Neural progenitor cell (in vitro differentiated cells): ENCODE measurements at places on chromosomes 3 and 15. TPM values are rescaled to one million over a fixed set of nuclear protein-coding genes. Genes with fewer than 3 reads are reported as not detected.

The ARHGEF26 gene
- total RNA-seq = 13.4 and 14.0 TPM in 2 replicates

The TM6SF1 gene
- not detected in 2 replicates for total RNA-seq

The SPINK8 gene
- total RNA-seq = not detected in 2 replicates

The BHLHE40 gene
- 0.34 and 0.50 TPM in 2 replicates for total RNA-seq

The PSMA4 gene
- 368 and 595 TPM in 2 replicates for total RNA-seq

The MOBP gene
- not detected in 2 replicates for total RNA-seq

The TICRR gene
- total RNA-seq = 19.6 and 25.7 TPM in 2 replicates

The CFAP92 gene
- 5.3 and 5.5 TPM in 2 replicates for total RNA-seq

DNA sequence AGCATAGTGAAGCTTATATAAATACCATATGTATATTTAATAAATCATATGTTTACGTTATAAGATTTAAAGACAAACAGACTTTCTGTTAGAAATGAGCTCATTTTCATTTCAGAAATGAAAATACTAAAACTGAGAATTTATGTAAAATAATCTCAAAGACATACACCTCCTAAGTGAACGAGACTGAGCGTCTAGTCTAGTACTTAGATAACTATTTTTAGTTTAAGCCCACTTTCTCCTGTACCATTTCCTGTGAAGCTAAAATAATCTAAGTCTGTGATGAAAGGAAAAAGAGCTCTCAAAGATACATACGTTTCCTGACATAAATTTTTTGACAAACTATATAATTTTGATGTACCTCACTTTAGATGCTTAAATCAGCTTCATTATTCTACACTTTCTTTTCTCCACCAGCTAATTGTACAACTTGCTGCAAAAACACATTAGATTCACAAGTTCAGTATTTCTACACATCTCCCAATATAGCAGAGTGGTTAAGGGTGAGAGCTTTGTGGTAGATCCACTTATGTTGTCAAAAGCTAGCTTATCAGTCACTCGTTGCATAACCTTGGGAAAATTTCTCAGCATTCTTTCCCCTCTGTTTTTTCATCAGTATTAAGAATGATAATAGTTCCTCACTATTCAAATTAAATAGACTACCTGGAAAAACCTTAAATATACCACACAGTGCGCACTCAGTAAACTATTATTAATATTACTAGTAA, 703.0 kb downstream of the PLOD2 start:
- H3K27ac ChIP-seq = no peak overlapping the region
- no peaks in the 10 kb centered on the region for H3K27me3 ChIP-seq
- DNase-seq = no peak
- H3K36me3 ChIP-seq = no peaks in the 10 kb centered on the region
- H3K4me1 ChIP-seq = no peaks in the 10 kb centered on the region
- no peak overlapping the region for H3K4me3 ChIP-seq

DNA sequence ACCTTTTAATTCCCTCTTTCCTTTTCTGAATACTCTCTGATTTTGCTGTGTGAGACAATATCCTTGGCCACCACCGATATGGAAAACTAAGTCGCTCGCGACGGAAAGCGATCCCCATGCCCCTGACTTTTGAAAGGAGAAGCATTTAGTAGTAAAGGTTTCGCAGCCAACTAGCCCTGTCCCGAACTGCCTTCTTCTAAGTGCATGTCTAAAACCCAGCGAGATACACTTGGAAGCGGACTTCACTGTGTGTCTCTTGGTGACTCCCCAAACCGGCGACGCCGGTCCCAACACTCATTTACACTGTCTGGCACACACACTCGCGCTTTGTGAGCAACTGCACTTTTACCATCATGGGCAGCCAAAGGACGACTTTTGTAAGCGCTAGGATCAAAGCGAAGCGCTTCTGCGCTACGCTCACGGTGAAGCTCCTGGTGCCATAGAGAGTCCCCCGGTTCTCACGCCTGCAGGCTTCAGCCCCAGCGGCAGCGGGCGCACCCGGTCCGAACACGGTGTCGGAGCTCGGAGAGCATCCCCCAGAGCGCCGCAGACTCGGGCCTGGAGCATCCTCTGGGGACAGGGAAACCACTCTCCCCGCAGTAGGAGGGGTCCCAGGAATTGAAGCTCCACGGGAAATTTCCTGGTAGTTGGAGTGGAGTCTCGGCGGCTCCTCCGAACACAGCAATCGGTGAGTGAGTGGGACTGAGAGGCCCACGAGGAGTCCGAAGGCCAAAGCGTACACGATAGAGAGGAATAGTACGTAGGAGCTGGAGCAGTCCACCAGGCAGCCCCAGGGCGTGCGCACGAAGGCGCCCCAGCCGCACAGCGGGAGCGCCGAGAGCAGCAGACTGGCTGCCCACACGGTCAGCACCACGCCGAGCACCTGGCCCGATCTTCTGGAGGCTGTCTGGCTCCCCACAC, 1.4 kb downstream of the GPR149 start:
- DNase-seq = peak; percentile 69
- H3K4me3 ChIP-seq = peak overlapping the region; percentile 54
- H3K4me1 ChIP-seq = peaks cover 11% of the 10 kb centered on the region
- peaks cover 72% of the 10 kb centered on the region for H3K27me3 ChIP-seq

DNA sequence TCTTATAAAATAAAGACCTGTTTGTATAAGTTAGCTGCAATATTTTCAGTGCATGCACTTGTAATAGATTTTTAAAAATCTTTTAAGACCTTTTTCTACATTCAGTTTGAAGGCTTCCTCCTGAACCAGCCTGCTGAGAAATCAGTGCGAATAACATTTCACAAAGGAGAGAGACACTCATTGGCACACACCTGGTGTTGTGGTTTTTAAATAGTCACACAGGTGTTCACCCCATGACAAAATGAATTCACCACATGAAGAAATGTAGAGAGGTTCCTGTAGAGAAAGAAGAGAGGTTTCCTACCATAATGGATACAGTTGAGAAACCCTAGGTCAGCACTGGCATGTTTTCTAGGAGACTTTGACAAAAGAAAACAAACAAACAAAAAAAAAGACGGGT, 237.3 kb downstream of the CNTN6 start:
- H3K27ac ChIP-seq = no peak overlapping the region
- no peaks in the 10 kb centered on the region for H3K36me3 ChIP-seq
- no peak for DNase-seq
- peaks cover 15% of the 10 kb centered on the region for H3K4me1 ChIP-seq
- no peak overlapping the region for H3K4me3 ChIP-seq

DNA sequence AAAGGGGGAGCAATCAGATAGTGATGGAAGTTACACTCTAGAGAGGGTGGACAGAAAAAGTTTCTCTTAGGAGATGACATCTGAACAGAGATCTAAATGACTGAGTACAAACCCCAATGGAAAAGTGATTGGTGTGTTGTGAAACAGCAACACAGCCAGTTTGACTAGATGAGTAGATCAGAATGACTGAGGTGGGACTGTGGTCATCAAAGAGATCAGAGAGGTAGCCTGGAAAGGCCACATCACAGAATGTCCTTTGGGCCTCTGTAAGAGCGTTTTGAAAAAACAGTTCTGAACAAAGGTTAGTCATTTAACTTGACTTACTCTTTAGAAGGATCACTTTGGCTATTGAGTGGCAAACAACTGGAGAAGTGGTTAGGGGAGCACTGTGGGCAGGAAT, 10.6 kb downstream of the LRRC58 start:
- no peak for DNase-seq
- H3K27me3 ChIP-seq = no peaks in the 10 kb centered on the region
- peaks cover 4% of the 10 kb centered on the region for H3K36me3 ChIP-seq
- peaks cover 20% of the 10 kb centered on the region for H3K4me1 ChIP-seq
- H3K27ac ChIP-seq = no peak overlapping the region

DNA sequence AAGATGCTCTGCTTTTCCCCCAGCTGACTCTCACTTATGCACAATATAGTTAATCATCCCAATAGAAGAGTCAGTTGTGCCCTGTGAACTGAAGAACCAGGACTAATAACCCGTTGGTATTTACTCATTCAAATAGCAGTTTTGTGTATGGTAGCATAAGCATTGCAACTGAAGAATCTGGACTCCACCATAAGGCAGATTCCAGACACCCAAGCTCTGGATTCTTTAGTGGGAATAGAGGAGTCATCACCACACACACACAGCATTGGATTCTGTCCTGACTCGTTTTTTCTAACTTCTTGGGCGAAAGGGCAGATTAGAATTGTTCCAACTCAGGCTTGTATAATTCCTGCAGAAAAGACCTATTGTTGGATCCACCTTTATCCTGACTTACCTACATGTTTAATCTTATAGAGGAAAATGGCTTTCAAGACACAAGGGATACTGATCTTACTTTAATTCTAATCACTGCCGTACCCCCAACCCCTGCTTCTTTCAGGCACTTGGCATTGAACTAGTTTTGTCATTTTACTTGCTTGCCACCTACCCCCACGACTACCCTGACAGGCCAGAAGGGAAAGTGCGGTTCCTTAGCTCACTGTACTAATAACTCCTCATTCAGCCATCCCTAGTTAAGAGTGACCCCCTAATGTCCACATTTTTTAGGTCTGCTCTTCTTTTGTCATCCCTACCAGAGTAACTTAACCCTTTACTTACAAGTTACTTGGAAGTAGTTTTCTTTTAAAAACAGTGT, 42.3 kb downstream of the NKIRAS1 start:
- H3K4me1 ChIP-seq = peaks cover 13% of the 10 kb centered on the region
- no peaks in the 10 kb centered on the region for H3K36me3 ChIP-seq
- H3K27me3 ChIP-seq = no peaks in the 10 kb centered on the region
- no peak overlapping the region for H3K4me3 ChIP-seq

DNA sequence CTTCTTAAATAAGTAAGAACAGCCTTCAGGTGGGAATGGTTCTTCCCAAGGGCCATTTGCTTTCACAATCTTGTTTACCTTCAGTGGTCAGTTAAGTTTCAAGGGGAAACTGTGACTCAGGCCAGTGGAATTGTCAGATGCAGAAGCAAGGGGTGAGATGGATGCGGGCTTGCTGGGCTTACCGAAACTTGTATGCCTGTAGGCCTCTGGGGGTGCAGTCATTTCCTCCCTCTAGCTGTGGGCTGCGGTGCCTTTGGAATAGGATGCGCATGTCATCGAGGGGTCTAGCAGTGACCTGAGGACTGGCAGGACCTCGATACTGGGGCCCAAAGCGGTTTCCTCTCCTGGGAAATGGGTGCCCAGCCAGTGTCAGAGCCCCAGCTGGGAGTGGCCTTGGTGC, 121.6 kb downstream of the EEFSEC start:
- no peaks in the 10 kb centered on the region for H3K27me3 ChIP-seq
- H3K4me3 ChIP-seq = no peak overlapping the region
- no peak overlapping the region for H3K27ac ChIP-seq
- H3K36me3 ChIP-seq = no peaks in the 10 kb centered on the region

DNA sequence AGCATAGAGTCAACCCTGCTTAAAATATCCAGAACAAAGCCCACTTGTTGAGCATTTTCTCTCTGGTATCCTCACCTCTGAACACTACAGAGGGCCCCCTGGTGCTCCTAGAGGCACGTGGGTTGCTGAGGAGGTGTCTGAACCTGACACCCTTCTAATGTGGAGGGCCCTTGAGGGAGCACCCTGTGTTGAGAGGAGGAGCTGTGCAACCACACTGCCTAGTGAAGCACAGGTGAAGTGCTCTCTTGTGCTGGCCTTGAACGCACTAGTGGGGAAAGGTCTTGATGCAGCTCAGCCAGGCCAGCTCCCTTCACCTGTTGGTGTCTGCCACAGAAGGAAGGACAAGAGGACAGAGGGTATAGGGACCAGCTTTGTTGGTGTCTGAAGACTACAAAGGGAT, 51.9 kb downstream of the CCK start:
- no peaks in the 10 kb centered on the region for H3K27me3 ChIP-seq
- peaks cover 23% of the 10 kb centered on the region for H3K4me1 ChIP-seq
- H3K27ac ChIP-seq = no peak overlapping the region
- no peaks in the 10 kb centered on the region for H3K36me3 ChIP-seq
- no peak overlapping the region for H3K4me3 ChIP-seq
- DNase-seq = no peak

DNA sequence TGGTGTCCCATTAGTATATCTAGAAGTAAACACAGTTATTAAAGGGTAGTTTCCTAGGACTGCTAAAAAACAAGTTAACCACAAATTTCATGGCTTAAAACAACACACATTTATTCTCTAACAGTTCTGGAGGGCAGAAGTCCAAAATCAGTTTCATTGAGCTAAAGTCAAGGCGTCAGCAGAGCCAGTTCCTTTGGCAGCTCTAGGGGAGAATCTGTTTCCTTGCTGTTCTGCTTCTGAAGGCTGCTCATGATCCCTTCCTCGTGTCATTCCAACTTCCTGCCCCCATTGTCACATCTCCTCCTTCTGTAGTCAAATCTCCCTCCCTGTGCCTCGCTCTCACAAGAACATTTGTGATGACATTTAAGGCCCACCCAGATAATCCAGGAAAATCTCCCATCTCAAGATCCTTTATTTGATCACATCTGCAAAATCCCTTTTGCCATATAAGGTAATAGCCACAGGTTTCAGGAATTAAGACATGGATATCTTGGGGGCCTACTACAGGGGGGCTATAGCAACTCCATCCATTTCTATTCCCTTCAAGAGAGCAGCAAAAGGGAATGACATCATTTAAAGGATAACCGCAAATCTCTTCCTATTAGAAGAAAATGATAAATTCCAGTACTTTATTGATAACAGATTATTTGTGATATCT, 50.1 kb downstream of the GPR176 start:
- H3K4me1 ChIP-seq = peaks cover 19% of the 10 kb centered on the region
- H3K4me3 ChIP-seq = no peak overlapping the region
- H3K36me3 ChIP-seq = no peaks in the 10 kb centered on the region

GRCh38 chr3:14297784-14298236, 104.6 kb upstream of the SLC6A6 start:
- H3K4me3 ChIP-seq = no peak overlapping the region
- H3K4me1 ChIP-seq = no peaks in the 10 kb centered on the region
- H3K27ac ChIP-seq = no peak overlapping the region
- H3K27me3 ChIP-seq = no peaks in the 10 kb centered on the region

DNA sequence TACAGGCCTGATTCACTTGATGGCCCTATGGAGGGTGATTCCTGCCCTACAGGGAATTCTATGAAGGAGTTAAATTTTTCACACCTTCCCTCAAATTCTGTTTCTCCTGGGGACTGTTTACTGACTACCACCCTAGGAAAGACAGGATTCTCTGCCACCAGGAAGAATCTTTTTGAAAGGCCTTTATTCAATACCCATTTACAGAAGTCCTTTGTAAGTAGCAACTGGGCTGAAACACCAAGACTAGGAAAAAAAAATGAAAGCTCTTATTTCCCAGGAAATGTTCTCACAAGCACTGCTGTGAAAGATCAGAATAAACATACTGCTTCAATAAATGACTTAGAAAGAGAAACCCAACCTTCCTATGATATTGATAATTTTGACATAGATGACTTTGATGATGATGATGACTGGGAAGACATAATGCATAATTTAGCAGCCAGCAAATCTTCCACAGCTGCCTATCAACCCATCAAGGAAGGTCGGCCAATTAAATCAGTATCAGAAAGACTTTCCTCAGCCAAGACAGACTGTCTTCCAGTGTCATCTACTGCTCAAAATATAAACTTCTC, 43.6 kb downstream of the BLM start:
- DNase-seq = no peak
- no peak overlapping the region for H3K4me3 ChIP-seq
- H3K4me1 ChIP-seq = peaks cover 5% of the 10 kb centered on the region
- peak overlapping the region; percentile 38 for H3K27ac ChIP-seq
- H3K27me3 ChIP-seq = no peaks in the 10 kb centered on the region
